ENCODE measurements at places on chromosomes 6 and 20. TPM values are rescaled to one million over a fixed set of nuclear protein-coding genes. Genes with fewer than 3 reads are reported as not detected.

GABBR1 gene
- 58.4 TPM for total RNA-seq

PRDM13 gene
- not detected for total RNA-seq

NUP153 gene
- total RNA-seq, result 44.0 TPM

MATN4 gene
- total RNA-seq, result not detected

SHLD1 gene
- 0.98 TPM for total RNA-seq

SLC22A1 gene
- 1.2 TPM for total RNA-seq

NOX3 gene
- not detected for total RNA-seq

BPIFB4 gene
- not detected for total RNA-seq

PTCRA gene
- total RNA-seq, result not detected

PPP1R3D gene
- total RNA-seq, result 11.8 TPM

PRR18 gene
- not detected for total RNA-seq

DEFB112 gene
- not detected for total RNA-seq

SAMD5 gene
- total RNA-seq, result 3.2 TPM

RBM38 gene
- total RNA-seq, result 24.8 TPM

JAG1 gene
- total RNA-seq, result 185 TPM

TBC1D32 gene
- 9.8 TPM for total RNA-seq

CFAP206 gene
- total RNA-seq, result not detected

MCCD1 gene
- not detected for total RNA-seq

GRM1 gene
- total RNA-seq, result not detected

SOBP gene
- total RNA-seq, result 13.3 TPM

BPIFA1 gene
- not detected for total RNA-seq

ASIP gene
- total RNA-seq, result not detected

SYNGAP1 gene
- total RNA-seq, result 16.0 TPM

CASS4 gene
- total RNA-seq, result 0.74 TPM

HLA-G gene
- total RNA-seq, result not detected

Measured in vagina (tissue), 2 donors.